ENCODE measurements at places on chromosomes 3 and 15. TPM values are rescaled to one million over a fixed set of nuclear protein-coding genes. Genes with fewer than 3 reads are reported as not detected.
A peak's percentile ranks its signal among the peaks of the same experiment; 100 is the strongest.

Gene CCR2
- 0.62 TPM for polyA plus RNA-seq

Gene GOLGA6A
- polyA plus RNA-seq = not detected

Gene ROPN1
- not detected for polyA plus RNA-seq

DNA sequence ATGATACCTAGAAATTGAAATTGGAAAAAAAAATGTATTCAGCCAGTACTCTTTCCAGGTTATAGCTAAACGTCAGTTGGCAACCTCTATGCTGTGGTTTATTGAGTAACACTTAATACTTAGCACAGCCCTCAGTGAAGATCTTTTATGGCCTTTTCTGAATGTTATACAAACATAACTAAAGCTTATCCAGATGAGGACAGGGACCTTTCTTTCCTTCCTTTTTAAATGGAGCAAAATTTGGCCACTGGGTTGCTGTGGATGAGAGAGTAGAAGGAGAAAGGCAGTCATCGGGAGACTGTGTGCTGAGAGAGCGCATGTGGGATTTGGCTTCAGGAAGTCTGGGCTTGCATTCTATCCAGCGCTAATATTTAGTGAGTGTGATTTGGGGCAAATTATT, 36.1 kb downstream of the IGF1R start:
- DNase-seq = no peak

GRCh38 chr15:32029862-32030781, at the start of gene CHRNA7:
Gene CHRNA7, plus strand, starts transcription at chr15:32030515. Its CDS starts 80 bp downstream, at chr15:32030595.
- peak; percentile 86 for DNase-seq

GRCh38 chr3:126371096-126371705, 14.0 kb upstream of the KLF15 start:
- DNase-seq = no peak

DNA sequence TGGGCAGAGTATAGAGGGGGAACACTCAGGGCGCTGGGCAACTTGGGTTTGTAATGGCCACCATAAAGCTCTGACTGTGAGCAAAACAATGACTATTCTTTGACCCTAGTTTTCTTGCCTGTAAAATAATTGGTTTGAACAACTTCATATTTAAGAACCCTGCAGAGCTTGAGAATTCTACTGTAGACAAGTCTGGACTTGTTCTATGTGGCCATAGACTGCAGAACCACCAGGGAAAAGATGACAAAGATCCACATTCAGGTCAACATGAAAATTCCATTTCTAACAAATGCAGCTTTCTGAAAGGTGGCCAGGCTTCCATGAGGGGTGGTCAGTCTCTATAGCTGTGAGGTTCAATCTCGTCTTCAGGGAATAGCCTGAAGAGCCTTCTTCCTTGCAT, 239.4 kb upstream of the LRRN1 start:
- DNase-seq = no peak

DNA sequence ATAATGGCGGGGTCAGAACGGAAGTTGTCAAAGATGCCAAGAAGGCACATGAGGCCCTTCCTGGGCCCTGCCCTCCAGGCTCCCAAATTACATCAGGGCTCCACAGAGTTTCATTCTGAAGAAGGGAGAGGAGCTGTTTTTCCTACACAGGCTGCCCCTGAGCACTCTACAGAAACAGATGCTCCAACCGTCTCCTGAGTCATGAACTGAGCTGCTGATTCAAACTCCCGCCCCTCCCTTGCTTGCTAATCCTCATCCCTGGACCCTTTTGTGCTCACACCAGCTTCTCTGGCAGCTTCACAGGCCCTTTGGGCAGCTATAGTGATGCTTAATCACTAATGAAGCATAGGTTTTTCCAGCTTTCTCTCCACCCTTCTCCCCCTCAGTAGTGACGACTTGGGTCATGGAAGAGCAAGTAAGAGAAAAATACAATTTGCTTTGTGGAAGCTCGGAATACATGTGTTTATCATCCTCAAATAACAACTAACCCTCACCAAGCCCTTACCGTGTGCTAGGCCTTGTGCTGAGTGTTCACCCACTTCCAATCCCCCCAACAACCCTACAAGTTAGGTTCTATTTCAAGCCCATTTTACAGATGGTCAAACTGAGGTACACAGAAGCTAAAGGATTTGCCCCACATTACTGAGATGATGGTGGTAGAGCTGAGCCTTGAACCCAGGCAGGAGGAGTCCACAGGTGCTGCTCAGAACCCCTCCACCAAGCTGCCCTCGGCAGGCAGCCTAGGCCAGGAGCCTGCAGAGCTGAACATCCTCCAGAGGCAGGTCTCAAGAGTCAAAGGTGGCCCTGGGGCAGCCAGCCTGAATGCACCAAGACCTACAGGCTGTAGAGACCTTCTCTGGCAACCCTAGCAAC, 21.9 kb downstream of the MEGF11 start:
- DNase-seq = no peak

GRCh38 chr15:72202302-72202701, 4.7 kb upstream of the GRAMD2A start:
- peak; percentile 74 for DNase-seq

- no peak for DNase-seq
Observed at GRCh38 chr3:117306299-117306698, 596.7 kb downstream of the TUSC7 start.

DNA sequence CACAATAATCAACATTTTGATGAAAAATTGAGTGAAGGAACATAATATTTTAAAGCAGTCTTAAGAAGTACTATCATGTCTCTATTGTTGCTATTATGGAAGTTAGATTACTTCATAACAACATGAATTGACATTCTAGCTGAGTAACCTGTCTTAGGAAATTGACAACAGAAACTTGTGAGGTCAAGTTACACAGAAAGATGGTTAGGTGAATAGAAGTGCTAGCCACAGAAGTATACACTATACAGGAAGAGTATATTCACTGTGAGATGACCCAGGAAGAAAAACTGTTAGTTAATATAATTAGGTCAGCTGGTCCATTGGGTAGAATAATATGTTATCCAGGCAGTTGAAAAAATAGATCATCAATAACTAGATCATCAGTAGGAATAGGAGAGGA, 31.2 kb downstream of the MLF1 start:
- no peak for DNase-seq

DNA sequence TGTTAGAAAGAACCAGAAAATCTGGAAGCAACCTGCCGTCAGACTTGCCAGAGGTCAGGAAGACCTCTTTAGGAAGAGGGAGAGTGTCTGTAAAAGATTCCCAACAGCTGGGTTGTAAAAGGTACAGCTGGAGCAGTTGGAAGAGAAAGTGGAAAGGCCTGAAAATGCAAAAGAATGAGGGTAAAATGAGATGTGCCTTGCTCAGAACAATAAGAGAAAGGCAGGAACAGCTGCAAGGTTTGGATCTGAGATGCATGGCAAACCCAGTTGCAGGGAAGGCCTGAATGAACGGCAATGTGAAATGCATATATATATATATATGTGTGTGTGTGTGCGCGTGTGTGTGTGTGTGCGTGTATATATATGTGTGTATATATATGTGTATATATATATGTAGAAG, 88.1 kb downstream of the ZIC1 start:
- no peak for DNase-seq

GRCh38 chr3:52446631-52447511, 2.0 kb upstream of the SEMA3G start:
- peak; percentile 74 for DNase-seq

- DNase-seq = peak; percentile 60
Observed at GRCh38 chr3:143526011-143526545, 322.2 kb downstream of the SLC9A9 start.

- DNase-seq = peak; percentile 64
Observed at GRCh38 chr15:28885128-28885629, 595 bp upstream of the APBA2 start.

DNA sequence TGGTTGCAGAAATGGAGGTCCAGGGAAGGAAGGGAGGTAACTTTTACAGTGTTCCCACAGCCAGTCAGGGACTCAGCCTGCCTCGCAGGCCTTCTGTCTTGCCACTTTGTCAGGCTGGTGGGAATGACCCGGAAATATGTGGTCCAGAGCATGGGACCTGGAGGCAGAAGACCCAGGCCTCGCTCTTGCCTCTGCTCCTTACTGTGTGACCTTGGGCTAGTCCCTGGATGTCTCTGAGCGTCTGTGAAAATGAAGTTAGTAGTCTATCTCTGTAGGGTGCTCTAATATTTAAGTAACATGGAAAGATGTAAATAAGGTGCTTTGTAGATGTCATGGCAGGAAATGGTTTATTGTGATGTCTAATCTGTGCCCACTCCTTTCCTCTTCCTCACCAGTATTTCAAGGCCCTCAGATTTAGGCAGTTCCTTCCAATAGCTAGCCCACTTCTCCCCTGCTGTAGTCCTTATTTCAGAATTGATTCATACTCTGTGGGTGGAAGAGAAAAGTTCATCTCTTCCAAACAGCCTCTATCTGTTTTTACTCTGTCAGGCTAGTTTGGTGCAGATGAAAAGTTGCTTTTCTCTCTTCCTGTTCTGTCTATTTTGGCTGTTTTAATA, 9.1 kb downstream of the CORO2B start:
- no peak for DNase-seq
